Tongue (tissue), 3 donors: ENCODE measurements at places on chromosomes 7 and 10. TPM values are rescaled to one million over a fixed set of nuclear protein-coding genes. Genes with fewer than 3 reads are reported as not detected.

NYAP1 gene
- 2.3 TPM for total RNA-seq

GRCh38 chr10:43255634-43256431, 11.0 kb downstream of the RASGEF1A start:
- DNase-seq, result peak; percentile 29

GRCh38 chr7:46839651-46840050, 742.3 kb downstream of the TNS3 start:
- DNase-seq, result no peak

- DNase-seq, result no peak
These were observed 121.2 kb downstream of the ZMIZ1 start for GRCh38 chr10:79189853-79190435.

ZNF425 gene
- 4.7 TPM for total RNA-seq

GRCh38 chr10:122476333-122476695, 15.0 kb downstream of the HTRA1 start:
- DNase-seq, result no peak

DNA sequence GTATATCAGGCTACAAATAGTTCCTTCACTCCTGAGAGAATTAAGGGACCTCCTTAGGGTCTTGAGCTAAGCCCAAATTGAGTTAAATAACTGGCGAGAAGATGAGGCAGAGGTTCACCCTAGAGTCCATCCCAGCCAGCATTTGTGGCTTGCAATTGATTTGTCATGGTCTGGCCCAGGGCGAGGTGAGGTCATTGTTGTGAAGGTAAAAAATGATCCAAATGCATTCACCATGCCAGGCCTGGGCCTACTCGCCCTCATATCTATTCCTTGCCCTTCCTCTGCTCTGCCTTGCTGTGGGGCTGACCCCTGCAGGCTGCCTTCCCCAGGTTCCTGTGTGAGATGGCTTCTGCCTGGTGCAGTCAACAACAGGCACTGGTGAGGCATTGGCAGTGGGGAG, 207.2 kb downstream of the ZNF365 start:
- DNase-seq, result no peak

DNA sequence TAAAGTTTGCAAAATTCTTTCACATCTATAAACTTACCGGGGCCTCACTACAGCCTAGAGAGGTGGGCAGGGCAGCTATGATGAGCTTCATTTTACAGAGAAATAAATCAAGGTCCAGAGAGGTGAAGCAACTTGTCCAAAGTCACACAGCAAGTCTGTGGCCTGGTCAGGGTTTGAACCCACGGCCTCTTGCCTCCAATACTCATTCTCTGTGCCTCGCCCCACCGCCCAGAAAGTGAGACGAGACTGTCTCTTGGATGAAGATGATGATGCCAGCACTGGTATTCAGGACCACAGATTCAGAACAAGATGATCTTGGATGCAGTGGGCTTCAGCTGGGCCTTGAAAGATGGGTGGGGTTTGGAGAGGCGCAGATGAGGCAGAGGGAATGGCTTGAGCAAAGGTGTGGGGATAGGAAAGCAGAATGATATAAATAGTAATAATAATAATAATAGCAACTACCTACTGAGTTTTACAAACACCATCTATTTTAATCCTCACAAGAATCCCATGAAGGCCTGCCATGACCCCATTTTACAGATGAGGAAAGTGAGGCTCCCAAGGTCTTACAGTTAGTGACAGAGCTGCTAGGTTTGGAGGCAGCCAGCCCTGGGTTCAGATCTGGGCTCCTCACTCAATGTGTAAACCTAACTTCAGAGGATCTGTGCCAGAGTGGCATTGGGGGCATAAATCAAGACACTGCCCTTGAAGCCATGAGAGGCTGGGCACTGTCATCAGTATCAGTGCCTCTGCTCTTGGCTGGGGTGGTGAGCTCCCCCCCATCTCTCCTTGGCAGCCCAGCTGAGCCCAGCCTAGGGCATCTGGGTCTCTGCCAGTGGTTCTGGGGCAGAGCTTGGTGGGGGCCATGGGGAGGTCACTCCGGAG, 70.0 kb downstream of the NEURL1 start:
- DNase-seq, result no peak

GRCh38 chr10:10661176-10661575, 356.5 kb upstream of the CELF2 start:
- DNase-seq, result peak; percentile 29

PRKAR2B gene
- 10.9 TPM for total RNA-seq

GRCh38 chr10:73244866-73245477, 2.1 kb downstream of the DNAJC9 start:
- DNase-seq, result no peak

PRTFDC1 gene
- total RNA-seq, result 15.4 TPM

DNA sequence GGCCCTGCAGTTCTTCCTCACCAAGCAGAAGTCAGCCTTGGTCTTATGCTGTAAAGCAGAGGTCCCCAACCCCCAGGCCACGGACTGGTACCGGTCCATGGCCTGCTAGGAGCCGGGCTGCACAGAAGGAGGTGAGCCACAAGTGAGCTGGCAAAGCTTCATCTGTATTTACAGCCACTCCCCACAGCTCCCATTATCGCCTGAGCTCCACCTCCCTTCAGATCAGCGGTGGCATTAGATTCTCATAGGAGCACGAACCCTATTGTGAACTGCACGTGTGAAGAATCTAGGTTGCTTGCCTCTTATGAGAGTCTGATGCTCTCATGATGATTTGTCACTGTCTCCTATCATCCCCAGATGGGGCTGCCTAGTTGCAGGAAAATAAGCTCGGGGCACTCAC, 87.6 kb upstream of the NEBL start:
- DNase-seq, result no peak

DNA sequence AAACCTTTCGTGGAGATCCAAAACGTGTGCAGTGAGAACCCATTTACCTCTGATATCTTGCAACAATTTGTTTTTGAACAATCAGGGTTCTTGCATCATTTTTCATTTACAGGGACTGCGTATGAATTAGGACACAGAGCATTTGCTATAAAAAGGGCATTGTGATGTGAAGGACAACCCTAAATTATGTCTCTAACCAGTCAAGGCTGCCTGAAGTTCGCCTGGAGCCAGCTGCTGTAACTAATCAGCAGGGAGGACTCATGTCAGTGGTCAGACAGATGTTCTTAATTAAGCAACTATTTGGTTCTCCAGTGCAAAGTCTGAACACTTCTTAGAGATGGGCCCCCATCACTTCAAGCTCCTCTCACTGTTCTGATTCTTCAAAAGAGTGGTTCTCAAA, 674.8 kb downstream of the KCNMA1 start:
- DNase-seq, result no peak

GRCh38 chr10:29643771-29644501, 9.2 kb upstream of the SVIL start:
- no peak for DNase-seq

DNA sequence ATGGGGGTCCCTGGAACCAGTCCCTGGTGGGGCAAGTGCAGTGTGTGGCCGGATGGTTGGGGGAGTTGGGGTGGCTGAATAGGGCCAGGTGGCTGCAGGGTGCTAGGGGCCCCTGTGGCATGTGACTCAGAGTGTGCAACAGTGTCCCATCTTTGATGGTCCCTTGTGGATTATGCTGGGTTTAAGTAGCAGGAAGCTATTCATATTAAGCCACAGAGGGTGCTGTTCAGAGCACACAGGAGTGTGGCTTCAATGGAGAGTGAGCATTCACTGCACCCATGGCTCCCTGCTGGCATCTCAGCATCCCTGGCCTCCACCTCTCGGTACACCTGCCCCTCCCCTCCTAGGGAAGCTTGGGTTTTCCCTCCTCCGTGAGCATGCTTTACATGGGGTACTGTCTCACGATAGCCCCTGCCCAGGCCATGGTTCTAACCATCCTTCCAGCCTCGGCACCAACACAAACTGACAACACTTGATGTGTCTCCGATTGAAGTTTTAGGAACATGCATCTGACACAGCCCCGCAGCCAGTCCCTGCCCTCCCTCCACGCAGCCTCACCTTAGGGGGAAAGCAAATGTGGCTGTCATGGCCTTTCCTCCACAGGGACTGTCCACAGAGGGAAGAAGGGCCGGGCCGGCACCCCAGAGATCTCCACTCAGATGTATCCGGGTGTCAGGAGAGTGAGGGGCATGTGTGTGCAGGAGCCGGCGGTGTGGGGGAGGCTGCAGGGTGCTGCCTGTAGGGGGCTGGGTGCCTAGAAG, 30.4 kb upstream of the PPIF start:
- no peak for DNase-seq

DNA sequence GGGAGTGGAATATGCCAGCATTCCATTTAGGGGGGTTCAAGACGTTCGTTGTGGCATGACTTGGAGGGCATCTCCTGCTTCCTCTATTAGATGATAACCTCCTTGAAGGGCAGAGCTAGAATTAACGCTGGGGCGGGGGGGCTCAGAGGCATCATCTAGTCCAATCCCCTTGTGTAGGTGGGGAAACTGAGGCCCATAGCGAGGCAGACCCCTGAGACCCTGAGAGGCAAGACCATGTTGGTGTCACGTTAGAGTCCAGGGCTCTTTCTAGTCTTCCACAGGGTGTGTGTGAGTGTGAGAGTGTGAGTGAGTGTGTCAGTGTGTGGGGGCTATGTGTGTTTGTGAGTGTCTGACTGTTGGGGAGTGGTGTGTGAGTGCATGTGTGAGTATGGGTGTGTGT, 29.3 kb upstream of the NUB1 start:
- no peak for DNase-seq

CYP3A4 gene
- not detected for total RNA-seq

GRCh38 chr7:15925608-15926007, 239.1 kb upstream of the MEOX2 start:
- no peak for DNase-seq

UPK3B gene
- total RNA-seq, result 2.2 TPM

DNA sequence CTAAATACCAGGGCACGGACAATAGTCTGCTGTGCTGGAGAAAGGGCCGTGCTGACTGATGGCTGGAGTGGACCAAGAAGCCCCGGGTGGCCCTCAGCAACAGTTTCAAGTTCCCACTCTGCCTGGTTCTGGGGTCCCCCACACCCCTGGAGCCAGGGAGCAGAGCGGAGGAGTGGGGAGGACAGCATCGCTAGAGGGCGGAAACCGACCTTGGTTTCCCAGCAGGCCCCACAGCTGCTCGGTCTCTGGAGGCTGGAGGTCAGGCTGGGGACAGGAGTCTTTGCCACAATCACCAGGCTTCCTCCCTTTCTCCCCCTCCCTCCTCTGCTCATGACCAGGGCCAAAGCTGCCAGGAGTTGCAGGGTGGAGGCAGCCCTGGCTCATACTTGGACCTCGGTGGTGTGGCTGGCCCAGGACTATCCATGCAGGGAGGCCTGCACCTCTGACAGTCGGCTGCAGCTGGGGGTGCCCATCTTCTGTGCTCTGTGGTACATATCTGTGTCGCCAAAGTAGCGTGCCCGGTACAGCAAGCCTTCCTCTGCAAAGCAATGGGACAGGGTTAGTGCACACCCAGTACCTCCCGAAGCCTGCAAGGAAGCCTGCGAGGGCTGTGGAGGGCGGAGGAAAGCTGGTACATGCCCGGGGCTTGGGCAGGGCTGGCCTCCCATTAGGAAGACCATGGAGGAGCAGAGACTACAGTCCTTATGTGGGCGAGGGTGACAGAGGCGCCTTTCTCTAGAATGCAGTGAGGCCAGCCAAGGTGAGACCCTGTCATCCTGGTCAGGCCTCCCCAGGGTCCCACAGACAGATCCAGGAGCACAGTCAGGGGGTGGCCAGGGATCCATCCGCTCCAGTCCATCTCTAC, 19.1 kb downstream of the DNAJB12 start:
- DNase-seq, result peak; percentile 70

ASB10 gene
- total RNA-seq, result 4.9 TPM

DNA sequence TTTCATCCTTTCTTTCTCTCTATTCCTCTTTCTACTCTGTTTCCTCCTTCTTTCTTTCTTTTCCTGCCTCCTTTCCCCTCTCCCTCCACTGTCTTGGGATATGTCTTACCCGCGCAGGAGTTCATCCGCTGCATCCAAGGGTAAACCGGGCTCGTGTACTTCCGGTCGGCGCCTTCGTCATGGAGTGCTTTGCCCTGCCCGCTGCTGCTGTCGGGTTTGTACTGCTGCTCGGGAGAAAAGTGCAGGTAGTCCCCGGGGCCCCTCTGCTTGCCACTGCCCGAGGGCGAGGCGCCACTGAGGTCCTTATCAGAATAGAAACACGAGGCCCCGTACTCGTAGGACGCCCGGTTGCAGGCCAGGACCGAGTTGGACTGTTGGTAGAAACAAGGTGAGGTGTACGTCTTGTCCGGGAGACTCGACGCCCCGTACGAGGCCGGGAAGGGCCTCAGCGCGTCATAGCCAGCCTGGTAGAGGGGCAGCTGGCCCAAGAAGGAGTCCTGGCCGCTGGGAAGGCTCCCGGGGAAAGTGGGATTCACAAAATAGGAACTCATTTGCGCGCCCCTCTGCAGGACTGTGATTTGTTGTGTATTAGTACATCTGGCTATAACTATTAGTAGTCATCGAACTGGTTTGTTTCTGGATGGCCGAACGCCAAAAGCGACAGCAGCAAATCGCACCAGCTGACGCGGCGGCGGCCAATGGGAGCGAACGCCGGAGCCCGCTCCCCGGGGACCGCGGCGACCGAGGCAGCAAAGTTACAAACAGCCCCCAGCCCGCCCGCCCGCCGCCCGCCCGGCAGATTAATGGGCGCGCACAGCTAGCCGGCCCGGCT, at the start of gene HOXA6:
Gene HOXA6, minus strand, starts transcription at position 576 of the 832 bp plus-strand sequence. Its CDS starts 25 bp downstream, at position 551.
- DNase-seq, result no peak

DNA sequence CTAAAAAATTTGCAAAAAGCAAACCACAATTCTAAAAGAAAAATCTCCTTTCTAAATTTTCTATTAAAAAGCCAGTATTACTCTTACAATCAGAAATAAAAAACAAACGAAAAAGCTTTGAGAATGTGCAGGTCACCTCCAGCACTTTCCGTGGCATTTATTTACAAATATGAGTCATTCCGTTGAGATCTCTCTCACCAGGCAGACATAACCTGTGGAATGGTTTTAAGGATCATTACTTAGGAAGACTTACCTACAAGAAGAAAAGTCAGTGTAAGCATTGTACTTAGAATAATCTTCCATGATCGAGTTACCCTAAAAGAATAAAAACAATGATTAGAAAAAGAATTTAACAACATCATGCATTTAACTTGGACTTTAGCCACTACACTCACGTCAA, 3.3 kb downstream of the SUN3 start:
- DNase-seq, result no peak

CHST3 gene
- 29.6 TPM for total RNA-seq

OR2A2 gene
- not detected for total RNA-seq

GRCh38 chr7:22156205-22156604, 200.7 kb downstream of the RAPGEF5 start:
- DNase-seq, result no peak

DNA sequence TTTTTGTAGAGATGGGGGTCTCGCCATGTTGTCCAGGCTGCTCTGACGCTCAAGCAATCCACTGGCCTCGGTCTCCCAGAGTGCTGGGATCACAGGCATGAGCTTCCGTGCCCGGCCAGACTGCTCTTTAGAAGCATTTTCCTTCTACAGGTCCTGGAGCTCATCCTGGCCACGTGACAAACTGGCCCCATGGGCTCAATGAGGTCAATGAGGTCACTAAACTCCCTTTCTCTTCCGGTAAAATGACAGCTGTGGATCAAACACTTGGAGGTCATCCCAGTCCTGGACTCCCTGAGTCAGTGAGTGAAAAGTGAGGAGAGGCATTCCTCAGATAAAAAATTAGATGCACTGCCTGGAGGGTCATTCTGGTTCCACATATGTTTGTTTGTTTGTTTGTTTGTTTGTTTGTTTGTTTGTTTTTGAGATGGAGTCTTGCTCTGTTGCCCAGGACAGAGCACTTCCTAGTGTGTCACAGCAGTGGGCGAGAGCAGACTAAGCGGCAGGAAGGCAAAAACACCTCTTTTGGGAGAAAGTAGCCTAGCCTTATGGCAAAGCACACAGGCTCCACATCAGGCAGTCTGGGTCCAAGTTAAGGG, 134.9 kb downstream of the TNS3 start:
- no peak for DNase-seq
